ENCODE measurements at places on chromosomes 2 and 18.
A peak's percentile ranks its signal among the peaks of the same experiment; 100 is the strongest.

DNA sequence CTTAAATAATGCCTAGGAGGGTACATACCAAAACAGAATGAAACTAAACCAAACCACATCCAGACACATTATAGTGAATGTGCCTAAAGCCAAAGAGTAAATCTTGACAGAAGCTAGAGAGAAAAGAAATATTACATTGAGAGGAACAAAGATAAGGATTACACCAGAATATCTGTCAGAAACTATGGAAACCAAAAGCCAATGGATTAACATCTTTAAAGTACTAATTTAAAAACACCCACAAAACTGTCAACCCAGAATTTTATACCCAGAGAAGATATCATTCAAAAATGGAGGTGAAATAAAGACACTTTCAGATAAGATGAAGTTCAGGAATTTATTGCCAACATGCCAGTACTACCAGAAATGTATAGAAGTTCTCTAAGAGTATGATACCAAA is 198.5 kb upstream of the ZEB2 start:
- no peak for DNase-seq

DNA sequence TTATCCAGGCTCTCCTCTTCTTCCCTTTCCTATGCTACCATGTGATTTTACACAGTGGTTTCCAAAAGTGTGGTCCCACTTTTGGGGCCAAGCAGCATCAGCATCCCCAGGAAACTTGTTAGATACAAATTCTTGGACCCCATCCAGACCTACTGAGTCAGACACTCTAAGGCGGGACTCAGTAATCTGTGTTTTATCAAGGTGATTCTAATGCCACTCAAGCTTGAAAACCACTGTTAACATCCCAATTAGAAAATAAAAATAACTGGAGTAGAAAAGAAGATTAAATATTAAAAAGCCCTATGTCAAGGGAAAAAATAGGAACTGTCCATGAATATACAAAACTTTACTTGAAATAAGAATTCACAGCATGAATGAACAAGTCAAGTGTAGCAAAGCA is 10.8 kb downstream of the DSG2 start:
- DNase-seq, result no peak

GRCh38 chr18:74546751-74547530 is 12.6 kb downstream of the CNDP1 start:
- DNase-seq, result peak; percentile 22

DNA sequence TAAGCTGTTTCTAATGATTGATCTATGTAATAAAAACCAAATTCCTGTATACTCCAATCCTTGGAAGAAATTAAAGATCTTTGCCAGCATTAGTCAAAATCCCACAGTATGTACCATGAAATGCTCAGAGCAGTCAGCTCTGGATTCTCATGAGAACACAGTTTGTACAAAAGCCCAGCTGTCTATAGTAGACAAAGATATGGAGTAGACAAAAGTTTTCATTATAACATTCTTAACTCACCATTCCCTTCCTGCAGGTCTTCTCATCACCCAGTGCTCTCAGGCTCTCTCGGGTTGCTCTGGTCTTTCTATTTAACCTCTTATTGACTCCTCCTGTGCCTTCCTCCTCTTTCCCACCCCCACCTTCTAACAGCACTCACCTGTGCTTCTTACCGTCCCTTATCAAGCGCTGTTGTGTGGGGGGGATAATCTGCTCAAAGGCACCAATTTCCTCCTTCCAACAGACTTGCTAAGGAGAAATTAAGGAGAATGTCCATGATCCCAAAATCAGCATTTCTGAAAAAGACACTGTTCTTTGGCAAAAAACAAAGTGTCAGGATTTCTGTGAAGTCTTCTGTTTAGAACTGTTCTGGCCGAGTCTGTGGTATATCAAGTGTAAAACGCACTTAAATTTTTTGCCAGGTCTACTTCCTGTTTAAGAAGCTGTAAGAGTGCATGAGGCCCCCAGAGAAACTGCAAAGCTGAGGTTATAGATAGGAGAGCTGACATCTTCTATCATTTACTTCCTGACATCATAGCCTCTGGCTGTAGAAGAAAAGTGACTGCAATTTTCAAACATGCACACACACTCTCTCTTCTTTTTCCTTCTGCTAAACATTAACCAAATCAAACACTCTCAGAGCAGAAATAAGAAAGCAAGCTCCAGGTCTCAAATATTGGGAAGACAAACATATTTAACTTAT is 144.1 kb downstream of the EVA1A start:
- no peak for DNase-seq

- peak; percentile 55 for DNase-seq
Observed at GRCh38 chr2:188865681-188866080, 108.5 kb upstream of the COL3A1 start.

- no peak for DNase-seq
Observed at GRCh38 chr2:162782138-162782537, 56.4 kb downstream of the KCNH7 start.

DNA sequence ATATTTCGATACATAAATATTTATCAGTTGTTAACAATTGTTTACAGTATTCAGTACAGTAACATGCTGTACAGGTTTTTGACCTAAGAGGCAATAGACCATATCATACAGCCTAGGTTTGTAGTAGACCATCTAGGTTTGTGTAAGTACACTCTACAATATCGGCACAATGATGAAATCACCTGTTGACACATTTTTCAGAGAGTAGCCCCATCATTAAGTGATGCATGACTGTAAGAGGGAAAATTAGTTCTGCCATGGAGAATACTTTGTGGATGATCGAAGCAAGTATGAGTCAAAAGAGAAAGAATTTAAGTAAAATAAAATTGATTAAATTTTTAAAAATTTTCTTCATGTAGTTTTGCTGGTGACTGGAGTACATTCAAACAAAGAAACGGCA is 32.6 kb downstream of the VIT start:
- peak; percentile 23 for DNase-seq

DNA sequence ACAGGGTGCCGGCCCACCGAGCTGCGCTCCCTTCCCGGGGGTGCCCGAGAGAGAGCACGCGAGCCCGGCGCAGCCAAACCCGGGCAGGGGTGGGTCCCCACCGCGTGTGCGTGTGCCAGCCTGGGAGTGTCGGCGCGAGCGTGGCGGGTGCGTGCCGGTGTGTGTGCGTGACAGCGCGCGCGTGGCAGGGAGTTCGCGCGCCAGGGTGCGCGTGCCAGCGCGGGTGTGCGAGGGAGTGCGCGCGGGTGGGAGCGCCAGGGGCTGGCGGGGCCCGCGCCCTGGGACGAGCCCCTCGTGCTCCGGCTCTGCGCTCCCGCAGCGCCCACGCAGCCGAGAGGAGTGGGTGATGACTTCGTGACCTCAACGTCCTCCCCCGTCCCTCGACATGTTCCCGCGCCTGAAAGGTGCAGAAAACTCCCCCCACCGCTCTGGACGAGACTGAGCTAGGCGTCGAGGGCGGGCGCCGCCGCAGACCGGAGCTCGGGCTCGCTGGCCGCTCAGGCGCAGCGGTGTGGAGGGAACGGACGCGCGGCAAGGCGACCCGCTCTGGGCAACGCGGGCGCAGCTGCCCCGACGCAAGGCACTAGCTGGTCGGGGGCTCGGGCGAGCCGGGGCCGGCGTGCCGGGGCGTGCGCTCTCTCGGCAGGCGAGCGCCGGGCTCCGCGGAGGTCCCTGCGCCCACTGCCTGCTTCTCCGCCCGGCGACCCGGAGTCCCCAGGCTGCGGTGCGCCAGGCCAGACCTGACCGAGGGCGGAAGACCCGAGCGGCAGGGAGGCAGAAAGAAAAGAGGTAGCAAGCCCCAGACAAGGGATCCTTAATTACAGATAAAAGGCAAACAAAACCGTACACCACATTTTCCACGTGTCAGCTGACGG is 582.8 kb downstream of the ZEB2 start:
- peak; percentile 36 for DNase-seq

DNA sequence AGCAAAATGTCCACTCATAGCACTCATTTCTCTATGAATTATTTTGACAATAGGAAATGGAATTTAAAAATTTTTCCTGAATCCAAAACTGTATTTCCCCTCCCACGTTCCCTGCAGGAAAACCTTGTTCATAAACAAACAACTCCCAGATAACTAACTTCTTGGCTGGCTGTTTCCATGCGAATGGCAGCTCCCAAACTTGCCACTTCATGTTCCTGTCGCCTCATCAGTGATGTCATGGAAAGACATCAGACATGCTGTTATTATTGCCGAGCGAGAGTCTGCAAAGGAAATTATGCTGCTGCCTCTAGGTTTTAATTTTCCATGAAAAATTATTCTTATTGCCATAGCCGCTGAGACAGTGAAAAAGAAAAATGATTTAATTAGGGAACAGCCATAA is 117.0 kb upstream of the RIOK3 start:
- DNase-seq, result no peak

DNA sequence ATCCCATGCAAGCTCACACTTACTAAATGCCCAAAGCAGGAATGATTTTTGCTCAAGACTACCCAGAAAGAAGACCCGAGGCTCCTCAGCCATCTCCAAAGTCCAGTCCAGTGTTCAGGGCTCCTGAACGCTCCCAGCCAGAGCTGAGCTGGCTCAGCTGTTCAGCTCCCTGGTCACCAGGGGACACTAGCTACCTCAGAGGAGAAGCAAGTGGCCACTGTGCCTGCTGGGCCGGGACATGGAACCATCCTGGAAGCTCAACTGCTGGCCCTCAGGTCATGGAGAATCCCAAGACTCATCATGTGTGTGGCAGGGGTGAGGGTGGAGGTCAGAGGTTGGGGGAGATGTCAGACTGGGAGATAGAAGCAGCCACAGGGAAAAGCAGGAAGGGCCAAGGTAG is 89.0 kb downstream of the GALNT14 start:
- DNase-seq, result no peak

GRCh38 chr2:156349161-156349560 is 16.6 kb upstream of the NR4A2 start:
- DNase-seq, result no peak

DNA sequence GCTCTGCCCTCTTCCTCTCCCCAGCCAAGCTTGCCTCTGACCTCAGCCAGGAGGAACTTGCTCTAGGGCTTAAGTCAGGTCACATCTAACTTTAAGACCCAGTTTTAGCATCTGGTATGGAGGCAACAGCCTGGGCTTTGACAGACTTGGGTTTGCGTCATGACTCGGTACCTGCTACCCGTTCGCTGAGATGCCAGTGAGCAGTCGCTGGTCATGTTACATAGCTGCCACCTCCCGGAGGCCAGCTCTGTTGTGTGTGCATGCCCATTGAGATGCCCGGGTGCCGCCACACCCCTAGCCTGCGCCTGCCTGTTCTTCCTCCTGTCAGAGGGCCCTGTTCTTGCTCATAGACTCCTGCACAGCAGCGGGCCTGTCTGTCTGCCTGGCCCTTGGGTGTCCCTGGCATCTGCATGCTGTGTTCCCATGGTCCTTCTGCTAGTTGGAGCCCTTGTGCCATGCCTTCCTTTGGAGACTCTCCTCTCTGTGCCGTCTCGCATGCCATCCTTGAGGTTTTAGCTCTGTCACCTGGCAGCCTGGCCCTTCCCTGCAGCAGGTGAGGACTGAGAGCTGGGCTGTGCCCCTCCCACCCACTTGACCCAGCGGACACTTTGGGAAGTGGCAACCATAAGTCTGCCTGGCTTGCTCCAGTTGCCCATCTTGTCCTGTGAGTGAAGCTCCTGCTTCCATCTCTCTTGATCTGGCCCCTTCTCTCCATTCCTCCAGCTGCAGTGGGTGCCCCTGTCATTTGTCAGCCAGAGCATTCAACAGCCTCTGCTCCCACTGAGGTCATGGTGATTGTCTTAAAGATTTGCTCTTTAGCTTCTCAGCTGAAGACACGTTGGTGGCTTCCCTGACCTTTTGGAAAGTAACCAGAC is 24.9 kb downstream of the ASAP2 start:
- DNase-seq, result no peak

GRCh38 chr2:123035541-123035940 is 989.5 kb upstream of the CNTNAP5 start:
- DNase-seq, result no peak

DNA sequence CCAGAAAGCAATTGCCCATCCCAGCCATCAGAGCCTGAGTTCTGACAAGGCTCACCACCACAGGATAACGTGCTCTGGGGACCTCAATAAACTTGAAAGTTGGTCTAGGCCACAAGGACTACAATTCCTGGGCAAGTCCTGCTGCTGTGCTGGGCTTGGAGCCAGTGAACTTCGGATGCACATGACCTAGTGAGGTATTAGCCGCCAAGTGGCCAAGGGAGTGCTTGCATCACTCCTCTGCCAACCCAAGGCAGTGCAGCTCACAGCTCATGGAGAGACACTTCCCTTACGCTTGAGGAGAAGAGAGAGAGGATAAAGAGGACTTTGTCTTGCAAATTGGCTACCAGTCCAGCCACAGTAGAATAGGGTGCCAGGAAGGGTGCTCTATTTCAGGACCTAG is 219.6 kb downstream of the MBD2 start:
- peak; percentile 27 for DNase-seq

DNA sequence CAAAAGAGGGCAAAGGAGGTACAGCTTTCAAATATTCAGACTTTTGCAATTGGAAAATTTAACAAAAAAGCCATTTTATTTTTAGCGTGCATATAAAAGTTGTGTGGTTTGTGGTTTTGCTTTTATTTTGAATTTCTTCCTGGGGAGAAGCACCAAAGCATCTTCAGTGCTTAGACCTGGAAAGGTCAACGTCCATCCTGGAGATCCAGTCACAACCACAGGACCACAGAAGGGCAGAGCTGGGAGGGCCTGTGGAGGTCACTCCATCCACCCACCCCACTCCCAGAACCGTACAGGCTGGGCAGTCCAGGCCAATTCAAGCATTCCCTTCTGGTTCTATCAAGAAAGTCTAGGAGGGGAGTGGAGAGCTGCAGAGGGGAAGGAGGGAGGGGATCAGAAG is 43.8 kb downstream of the MPHOSPH10 start:
- DNase-seq, result no peak

DNA sequence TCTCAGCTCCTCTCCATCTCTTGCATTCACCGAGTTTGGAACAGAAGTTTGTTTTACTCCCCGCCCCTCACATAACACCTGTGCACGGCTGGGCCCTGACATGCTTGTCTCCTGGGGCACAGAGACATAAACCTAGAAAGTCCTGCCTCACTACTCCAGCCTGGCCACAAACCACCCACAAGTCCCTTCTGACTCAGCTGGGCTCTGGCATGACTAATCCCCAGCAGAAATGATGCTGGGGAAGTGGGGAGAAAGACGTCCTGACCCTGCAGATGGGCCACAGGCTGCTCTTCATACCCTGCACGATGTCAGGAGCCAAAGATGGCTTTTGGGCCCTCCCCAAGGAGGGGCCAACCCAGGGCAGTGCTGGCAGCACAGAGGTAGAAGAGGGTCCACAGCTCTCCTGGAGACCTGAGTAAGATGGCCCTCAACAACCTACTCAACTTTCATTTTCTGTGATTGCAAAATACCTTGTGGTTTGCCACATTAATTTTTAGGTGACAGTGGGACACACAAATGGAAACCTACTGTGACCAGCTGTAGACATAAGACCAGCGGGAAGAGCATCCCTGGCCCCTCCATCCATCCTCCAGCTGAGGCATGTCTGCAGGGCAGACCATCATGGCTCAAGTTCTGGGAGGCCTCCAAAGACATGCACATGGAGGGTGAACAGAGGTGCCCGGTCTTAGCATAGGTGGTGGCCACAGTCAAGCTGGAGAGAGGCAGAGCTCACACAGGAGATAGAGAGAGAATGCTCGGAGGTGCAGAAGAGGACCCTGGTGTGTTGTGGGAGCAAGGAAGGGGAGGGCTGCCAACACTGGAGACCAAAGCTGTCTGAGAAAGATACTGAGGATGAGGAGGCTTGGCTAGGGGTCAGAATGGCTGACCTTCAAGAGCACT is 40.0 kb downstream of the DNMT3A start:
- DNase-seq, result peak; percentile 75
